ENCODE measurements at places on chromosomes 1 and 21. TPM values are rescaled to one million over a fixed set of nuclear protein-coding genes. Genes with fewer than 3 reads are reported as not detected.

Gene KRTAP26-1
- total RNA-seq, result not detected

Gene CLCNKB
- total RNA-seq, result 2.7 TPM

GRCh38 chr1:201385299-201385891, 7.9 kb upstream of the TNNT2 start:
- peaks cover 4% of the 10 kb centered on the region for H3K4me1 ChIP-seq
- no peak overlapping the region for H3K4me3 ChIP-seq
- peak; percentile 42 for DNase-seq
- no peaks in the 10 kb centered on the region for H3K36me3 ChIP-seq
- no peaks in the 10 kb centered on the region for H3K27me3 ChIP-seq

Gene ADCY10
- 0.09 TPM for total RNA-seq

- no peaks in the 10 kb centered on the region for H3K4me1 ChIP-seq
- no peak overlapping the region for H3K27ac ChIP-seq
- no peaks in the 10 kb centered on the region for H3K27me3 ChIP-seq
- H3K36me3 ChIP-seq, result no peaks in the 10 kb centered on the region
Observed at GRCh38 chr1:17671741-17672140, 83.4 kb upstream of the ACTL8 start.

Gene KCNJ6
- total RNA-seq, result not detected
